Activated T-cell treated with anti-CD3 and anti-CD28 coated beads, Interleukin-2, amount 50 U/mL, for 1 hour (primary cell): ENCODE measurements at places on chromosomes 2 and 18.

- DNase-seq = no peak
Observed at GRCh38 chr2:75324141-75324540, 124.8 kb upstream of the TACR1 start.

GRCh38 chr2:181304011-181304844 lies 153.0 kb upstream of the ITGA4 start:
- DNase-seq = peak; percentile 29

- no peak for DNase-seq
Observed at GRCh38 chr2:30639836-30640235, 167.4 kb downstream of the CAPN13 start.

GRCh38 chr2:133586978-133587377 lies 18.7 kb upstream of the NCKAP5 start:
- no peak for DNase-seq

DNA sequence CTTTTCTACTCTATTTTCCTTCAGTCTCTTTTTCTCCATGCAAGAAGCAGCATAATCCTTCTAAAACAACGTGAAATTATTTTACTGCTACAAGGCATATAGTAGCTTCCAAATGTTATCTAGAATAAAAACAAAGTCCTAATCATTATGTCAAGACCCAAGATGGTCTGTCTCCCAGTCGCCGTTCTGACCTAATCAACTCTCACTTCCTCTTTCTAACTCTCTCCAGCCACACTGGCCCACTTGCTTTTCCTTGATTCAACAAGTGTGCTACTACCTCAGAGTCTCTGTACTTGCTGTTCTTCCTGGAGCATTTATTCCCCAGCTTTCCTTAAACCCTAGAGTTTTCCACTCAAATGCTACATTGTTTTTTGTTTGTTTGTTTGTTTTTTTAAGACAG lies 1491.2 kb downstream of the LRP1B start:
- DNase-seq = no peak

- DNase-seq = no peak
Observed at GRCh38 chr2:52416340-52416739, 1351.3 kb upstream of the CHAC2 start.

DNA sequence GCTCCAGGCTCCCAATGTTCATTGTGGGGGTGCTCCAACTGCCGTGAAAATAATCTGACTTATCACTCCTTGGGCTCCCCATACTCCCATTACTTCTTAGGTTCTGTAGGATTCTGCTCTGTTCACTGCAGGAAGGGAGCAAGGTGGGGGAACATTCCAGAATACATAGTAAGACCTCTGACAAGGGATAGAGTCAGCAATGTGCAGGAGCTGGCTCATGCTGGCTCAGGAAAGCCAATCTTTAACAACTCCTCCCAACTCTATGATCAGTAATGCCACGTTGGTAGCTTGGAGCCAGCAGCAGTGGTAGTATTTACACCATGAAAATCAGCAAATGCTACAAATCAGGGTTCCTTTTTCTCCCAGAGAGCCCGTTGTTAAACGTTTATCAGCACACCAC lies 44.4 kb downstream of the FECH start:
- no peak for DNase-seq

GRCh38 chr2:5980450-5981190 lies 288.4 kb downstream of the SOX11 start:
- DNase-seq = no peak

GRCh38 chr2:151961558-151961957 lies 133.3 kb upstream of the ARL5A start:
- DNase-seq = no peak

- peak; percentile 80 for DNase-seq
Observed at GRCh38 chr2:25276569-25277465, 64.9 kb downstream of the DNMT3A start.

DNA sequence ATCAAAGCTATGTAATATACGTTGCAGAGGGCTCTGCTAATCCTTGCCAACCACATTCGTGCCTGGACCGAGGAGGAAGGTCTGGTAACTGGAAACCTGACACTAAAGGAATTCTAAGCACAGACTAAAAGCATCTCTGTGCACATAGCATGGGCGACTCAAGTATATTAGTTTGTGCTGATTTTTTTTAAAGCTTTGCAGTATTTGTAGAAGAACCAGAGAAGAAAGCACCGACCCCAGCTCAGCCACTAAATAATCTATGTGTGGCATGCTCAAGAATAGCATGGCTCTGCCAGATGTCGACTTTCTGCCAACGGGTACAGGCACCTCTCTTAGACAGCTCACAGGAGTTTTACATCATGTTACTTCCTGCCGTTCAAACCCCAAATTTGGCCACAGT lies 73.2 kb upstream of the NRP2 start:
- no peak for DNase-seq

DNA sequence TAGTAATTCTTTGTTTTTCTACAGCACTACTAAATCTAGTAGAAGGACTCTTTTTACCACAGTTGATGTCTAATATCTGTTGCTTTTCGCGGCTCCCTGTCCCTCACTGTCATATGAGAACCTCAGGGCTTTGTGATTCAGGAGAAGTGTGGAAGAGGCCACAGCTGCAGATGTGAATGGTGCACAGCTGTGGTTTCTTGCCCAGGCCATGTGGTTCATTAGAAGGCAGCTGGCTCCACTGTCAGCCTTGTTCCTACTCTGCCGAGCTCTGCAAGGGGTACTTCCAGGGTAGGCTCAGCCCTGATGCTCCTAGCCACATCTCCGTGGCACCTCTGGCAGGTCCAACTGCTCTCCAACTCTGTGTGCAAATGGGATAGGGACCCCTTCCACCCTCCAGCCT lies 83.9 kb downstream of the APOB start:
- DNase-seq = no peak

GRCh38 chr18:49193897-49194296 lies 243.1 kb upstream of the SMAD7 start:
- no peak for DNase-seq

- no peak for DNase-seq
Observed at GRCh38 chr2:165472922-165473321, 3.4 kb downstream of the CSRNP3 start.

GRCh38 chr2:125424266-125424785 lies 1231.6 kb upstream of the GYPC start:
- DNase-seq = no peak

- DNase-seq = no peak
Observed at GRCh38 chr2:23520256-23520655, 135.3 kb downstream of the KLHL29 start.

- peak; percentile 58 for DNase-seq
Observed at GRCh38 chr2:46471-47345, at the start of gene FAM110C. Gene FAM110C (minus strand): TSS chr2:46505. CDS start chr2:46385, 120 bp downstream.

- no peak for DNase-seq
Observed at GRCh38 chr2:190202604-190203003, 117.0 kb downstream of the HIBCH start.

DNA sequence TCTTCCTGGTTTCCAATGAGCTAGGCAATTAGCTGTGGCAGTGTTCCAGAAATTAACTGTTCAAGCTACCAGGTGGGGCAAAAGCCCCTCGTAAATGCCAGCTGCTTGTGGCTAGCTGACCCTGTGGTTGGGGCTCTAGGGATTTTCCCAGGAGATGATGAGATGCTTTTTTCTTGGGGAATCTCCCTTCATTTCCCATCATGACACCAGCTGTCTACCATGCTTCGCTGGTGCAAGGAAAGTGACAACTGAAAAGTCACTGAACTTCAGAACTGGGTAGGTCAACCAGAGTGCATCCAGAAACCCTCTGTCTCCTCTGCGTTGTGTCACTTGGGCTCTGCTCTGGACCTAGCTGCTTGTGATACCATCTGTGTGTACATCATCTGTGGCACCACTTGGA lies 386.5 kb upstream of the DCC start:
- no peak for DNase-seq

- DNase-seq = no peak
Observed at GRCh38 chr2:200615247-200615646, 29.4 kb downstream of the AOX1 start.

DNA sequence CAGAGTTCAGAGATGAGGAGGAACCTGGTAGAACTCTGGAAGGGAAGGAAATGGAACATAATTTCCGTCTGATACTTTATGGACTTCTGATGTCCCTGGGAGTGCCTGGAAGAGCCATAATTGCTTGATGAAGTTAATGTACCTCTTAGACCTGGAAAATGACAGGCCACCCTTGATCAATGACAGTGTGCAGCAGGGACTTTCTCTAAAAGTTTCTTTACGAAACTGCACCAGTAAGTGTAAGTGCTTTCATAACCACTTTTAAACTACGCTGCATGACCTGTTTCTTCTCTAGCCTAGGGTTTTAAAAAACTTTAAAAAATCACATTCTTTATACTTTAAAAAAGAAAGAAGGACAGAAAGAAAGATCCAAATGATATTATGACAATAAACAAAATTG lies 164.5 kb downstream of the LPIN1 start:
- DNase-seq = no peak

DNA sequence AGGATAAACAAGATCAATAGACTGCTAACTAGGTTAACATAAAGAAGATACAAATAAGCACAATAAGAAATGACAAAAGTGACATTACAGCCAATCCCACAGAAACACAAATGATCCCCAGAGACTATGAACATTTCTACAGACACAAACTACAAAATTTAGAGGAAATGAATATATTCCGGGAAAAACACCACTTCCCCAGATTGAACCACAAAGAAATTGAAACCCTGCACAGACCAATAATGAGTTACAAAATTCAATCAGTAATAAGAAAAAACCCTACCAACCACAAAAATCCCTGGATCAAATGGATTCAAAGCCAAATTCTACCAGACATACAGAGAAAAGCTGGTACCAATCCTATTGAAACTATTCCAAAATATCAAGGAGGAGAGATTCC lies 232.4 kb upstream of the RBMS1 start:
- DNase-seq = no peak

DNA sequence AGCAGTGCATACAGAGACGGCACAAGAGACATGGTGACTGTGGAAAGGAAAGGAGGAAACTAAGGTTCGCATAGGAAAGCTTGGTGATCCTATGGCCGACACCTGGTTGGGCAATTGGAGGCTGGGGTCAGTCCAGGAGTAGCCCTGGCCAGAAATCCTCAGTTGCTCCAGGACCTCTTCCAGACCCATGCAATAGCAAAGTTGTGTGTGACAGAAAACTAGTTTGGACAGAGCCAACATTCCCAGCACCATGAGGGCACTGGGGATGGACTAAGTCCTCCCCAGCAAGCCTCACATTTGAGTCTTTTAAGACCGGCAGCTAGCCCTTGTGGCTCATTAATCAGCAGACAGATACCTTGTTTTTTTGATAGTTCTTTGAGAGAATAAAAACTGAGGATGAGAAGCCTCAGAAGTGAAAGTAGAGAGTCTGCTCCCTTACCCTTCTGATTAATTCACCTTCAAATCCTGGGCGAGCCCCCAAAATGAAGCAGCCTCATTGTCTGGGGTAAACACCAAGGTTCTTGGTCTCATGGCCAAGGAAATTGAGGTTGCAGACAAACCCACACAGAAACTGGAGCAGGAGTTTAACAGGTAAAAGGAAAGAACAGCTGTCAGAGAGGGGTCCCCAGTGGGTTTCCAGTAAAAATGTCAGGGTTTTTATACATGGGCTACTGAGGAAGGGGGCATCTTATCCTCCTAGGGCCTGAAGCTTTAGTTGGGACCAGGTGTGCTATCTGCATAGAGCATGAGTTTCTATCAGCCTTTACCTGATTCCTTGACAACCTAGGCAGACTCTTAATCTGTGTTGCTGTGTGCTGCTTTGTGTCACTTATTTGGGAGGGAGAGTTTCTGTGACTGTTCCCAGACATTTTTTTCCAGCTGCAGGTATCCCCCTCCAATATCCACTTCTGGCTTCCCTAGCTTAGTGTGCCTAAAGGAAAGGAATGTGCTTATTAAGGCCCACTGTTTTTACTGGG lies 39.1 kb downstream of the STK17B start:
- peak; percentile 57 for DNase-seq

- DNase-seq = no peak
Observed at GRCh38 chr2:168773719-168774521, 28.5 kb upstream of the NOSTRIN start.

GRCh38 chr2:147844697-147845410 lies at the start of gene ACVR2A:
Gene ACVR2A (plus strand): TSS chr2:147845029. CDS start chr2:147845153, 124 bp downstream.
- peak; percentile 56 for DNase-seq

GRCh38 chr2:176148751-176149421 lies 2.5 kb upstream of the HOXD4 start:
- DNase-seq = no peak

DNA sequence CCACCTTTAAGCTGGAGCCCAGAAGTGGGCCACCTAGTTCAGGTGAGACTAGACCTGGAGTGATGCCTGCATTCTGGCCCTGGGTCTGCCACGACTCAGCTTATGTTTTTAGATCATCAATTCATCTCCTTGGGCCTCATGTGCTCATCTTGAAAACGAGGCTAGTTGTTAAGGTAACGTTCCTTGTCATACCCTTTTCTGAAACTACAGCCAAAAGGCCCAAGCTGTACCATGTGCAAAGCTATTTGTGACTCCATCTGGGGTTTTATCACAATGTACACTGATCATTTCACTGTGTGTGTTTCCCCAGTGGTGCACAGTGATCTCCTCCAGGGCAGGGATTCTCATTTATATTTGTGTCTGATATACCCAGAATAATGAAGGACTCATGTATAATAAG lies 138.4 kb upstream of the COPS8 start:
- no peak for DNase-seq

GRCh38 chr2:235478609-235479008 lies 15.2 kb upstream of the AGAP1 start:
- no peak for DNase-seq

- no peak for DNase-seq
Observed at GRCh38 chr18:58060254-58060653, 16.2 kb downstream of the NEDD4L start.

GRCh38 chr2:29165362-29166241 lies 50.4 kb downstream of the CLIP4 start:
- DNase-seq = no peak

DNA sequence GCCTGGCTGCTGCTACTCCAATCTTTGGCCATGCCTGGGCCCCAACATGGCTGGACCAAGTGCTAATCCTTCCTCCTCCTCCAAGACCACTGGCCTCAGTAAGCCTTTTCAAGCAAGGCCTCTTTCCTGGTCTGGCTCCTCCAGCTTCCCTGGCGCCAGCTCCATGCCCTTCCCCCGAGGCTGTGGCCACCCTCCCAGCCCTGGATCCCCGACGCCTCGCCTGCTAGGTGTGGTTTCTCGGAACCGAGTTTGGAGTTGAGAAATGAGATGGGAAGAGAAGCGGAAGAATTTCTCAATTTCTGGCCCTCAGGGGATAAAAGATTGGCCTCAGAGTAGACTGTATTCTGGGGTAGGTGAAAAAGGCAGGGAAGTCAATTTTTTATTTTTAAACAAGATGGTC lies 46.4 kb downstream of the ADCY3 start:
- DNase-seq = no peak

DNA sequence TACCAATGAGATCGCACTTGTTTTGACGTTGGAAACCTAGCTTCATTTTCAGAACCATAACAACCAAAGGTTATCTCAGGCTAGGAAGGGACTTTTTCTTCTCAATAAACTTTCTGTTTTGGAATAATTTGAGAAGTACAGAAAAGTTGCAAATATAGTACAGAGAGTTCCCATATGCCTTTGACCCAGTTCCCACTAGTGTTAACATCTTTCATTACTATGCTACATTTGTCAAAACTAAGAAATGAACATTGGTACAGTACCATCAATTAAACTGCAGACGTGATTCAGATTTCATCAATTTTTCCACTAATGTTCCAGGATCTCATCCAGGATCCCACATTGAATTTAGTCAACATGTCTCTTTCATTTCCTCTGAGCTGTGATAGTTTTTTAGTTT lies 111.6 kb downstream of the ATL2 start:
- DNase-seq = no peak

GRCh38 chr2:19876751-19877150 lies 25.0 kb downstream of the TTC32 start:
- DNase-seq = no peak

- DNase-seq = no peak
Observed at GRCh38 chr2:123047186-123047585, 977.9 kb upstream of the CNTNAP5 start.

- no peak for DNase-seq
Observed at GRCh38 chr2:72793798-72794440, 31.9 kb downstream of the EXOC6B start.
